Stimulated activated CD4-positive, alpha-beta T cell treated with anti-CD3 and anti-CD28 coated beads, Interleukin-2, amount 100 ng/mL, for 48 hours (primary cell): ENCODE measurements at places on chromosomes 11 and 22.

DNA sequence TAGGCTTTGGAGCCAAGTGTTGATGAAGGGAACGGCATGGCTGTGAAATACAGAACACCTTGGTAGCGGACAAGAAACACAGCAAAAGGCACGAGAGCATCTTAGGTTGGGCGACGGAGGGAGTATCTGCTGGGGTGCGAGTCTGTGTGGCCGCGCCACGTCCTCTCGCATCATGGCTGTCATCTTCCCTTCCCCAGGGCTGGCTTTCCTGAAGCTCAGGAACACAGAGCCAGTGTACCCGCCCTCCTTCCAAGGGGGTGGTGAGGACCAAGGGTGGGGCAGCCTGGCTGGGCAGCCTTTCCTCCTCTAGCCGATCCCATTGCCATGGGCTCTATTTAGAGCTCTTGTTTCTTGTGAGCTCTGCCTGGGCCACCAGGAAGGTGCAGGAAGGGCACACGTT lies 154.4 kb downstream of the FEZ1 start:
- DNase-seq = no peak

GRCh38 chr22:41799486-41800347 lies 762 bp upstream of the CCDC134 start:
- DNase-seq = peak; percentile 18

DNA sequence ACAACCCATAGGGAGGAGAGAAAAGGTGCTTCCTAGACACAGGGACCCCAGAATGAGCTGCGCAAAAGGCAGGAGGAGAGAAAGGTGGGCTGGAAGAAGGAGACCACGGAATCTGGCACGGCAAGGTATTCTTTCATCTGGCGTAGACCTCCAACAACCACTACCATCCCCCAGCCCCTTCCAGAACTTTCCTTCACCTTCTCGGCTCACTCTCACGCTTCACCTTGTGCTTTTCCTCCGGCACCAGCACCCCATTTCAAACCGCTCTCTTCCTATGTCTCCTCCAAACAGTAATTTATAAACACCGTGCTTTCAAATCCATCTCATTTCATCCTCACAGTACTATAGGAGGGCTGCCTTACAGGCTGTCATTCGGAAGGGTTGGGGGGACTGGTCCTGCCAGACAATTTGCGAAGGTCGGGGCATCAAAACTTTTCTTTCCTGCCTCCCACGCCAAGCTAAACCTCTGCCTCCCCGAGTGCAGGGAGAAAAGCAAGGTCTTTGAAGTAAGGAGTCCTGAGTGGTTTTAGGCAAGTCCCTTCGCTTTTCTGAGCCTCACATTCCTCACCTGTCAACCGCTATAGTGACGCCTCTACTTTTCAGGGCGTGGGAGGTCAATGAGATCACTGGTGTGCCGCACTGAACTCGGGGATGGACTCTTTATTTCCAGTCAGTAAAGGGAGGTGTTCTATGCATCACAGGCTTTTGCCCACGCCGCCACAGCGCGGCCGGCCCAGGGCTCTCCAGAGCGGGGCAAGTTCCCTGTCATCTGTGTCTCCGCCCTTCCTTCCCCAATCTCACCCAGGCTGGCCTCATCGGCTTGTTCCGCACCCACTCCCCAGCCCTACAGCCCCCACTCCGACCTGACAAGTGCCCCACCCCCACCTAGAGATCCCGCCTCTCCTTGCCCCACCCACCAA lies 800 bp downstream of the KCTD21 start:
- peak; percentile 69 for DNase-seq

GRCh38 chr11:69210310-69211035 lies 54.7 kb downstream of the SMIM38 start:
- no peak for DNase-seq
